ENCODE measurements at places on chromosomes 2 and 18. TPM values are rescaled to one million over a fixed set of nuclear protein-coding genes. Genes with fewer than 3 reads are reported as not detected.

Gene SLC66A3
- 21.2 TPM for total RNA-seq

- peaks cover 7% of the 10 kb centered on the region for H3K27me3 ChIP-seq
- no peak overlapping the region for H3K27ac ChIP-seq
- H3K4me1 ChIP-seq: no peaks in the 10 kb centered on the region
- no peaks in the 10 kb centered on the region for H3K36me3 ChIP-seq
- no peak overlapping the region for H3K4me3 ChIP-seq
- DNase-seq: no peak
These were observed 256.6 kb downstream of the PIEZO2 start for GRCh38 chr18:10892786-10893185.

Gene BOK
- total RNA-seq: not detected

Gene SCN9A
- total RNA-seq: 0.30 TPM

DNA sequence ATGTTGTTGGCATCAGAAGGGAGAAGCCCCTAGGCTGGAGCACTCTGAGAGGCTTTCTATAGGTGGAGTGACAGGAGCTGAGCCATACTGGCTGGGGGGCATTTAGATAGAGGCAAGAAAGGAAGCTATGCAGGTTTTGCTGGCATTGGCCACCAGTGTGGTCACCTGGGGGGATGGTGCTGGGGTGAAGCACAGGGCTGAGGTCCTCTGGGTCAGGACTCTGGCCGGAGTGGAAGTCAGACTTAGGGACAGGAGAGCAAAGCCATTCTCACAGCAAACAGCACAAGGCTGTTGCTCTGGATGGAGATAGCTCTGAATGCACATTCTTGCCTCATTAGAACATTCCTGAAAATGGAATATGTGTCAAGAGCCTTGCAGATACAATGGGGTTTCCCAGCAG lies 47.4 kb downstream of the NTSR2 start:
- DNase-seq: no peak
- H3K27ac ChIP-seq: no peak overlapping the region
- H3K27me3 ChIP-seq: peaks cover 5% of the 10 kb centered on the region
- no peak overlapping the region for H3K4me3 ChIP-seq
- H3K4me1 ChIP-seq: no peaks in the 10 kb centered on the region

Gene MYL12B
- total RNA-seq: 206 TPM

Gene TRPM8
- total RNA-seq: not detected

GRCh38 chr18:76497021-76497420 lies 2.0 kb upstream of the ZNF516 start:
- no peak overlapping the region for H3K27ac ChIP-seq
- no peak overlapping the region for H3K4me3 ChIP-seq
- no peak for DNase-seq
- H3K36me3 ChIP-seq: no peaks in the 10 kb centered on the region
- no peaks in the 10 kb centered on the region for H3K27me3 ChIP-seq

GRCh38 chr2:34724107-34724506 lies 1125.0 kb upstream of the FAM98A start:
- no peaks in the 10 kb centered on the region for H3K4me1 ChIP-seq
- no peak overlapping the region for H3K27ac ChIP-seq
- DNase-seq: no peak

Gene SATB2
- total RNA-seq: 0.22 TPM

Gene MTX2
- total RNA-seq: 6.6 TPM

DNA sequence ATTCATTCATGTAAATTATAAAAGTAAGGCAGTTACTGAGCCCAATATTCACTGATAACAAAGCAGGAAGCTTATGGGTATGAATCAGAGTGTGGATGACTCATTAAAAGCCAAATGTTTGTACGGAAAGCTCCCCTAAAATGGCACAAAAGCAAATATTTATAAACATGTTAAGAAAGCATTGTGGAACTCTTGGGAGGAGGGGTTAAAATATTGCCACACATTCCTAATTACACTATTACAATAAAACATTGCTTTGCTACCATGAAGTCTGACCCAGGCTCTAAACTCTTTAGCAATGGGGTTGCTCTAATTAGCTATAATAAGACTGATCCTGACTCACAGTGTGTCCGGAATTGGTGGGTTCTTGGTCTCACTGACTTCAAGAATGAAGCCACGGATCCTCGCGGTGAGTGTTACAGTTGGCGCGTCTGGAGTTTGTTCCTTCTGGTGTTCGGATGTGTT lies 110.9 kb downstream of the NAB1 start:
- H3K4me3 ChIP-seq: no peak overlapping the region
- no peaks in the 10 kb centered on the region for H3K36me3 ChIP-seq
- H3K27ac ChIP-seq: no peak overlapping the region

Gene DSEL
- 0.82 TPM for total RNA-seq

Gene TIA1
- total RNA-seq: 94.4 TPM

DNA sequence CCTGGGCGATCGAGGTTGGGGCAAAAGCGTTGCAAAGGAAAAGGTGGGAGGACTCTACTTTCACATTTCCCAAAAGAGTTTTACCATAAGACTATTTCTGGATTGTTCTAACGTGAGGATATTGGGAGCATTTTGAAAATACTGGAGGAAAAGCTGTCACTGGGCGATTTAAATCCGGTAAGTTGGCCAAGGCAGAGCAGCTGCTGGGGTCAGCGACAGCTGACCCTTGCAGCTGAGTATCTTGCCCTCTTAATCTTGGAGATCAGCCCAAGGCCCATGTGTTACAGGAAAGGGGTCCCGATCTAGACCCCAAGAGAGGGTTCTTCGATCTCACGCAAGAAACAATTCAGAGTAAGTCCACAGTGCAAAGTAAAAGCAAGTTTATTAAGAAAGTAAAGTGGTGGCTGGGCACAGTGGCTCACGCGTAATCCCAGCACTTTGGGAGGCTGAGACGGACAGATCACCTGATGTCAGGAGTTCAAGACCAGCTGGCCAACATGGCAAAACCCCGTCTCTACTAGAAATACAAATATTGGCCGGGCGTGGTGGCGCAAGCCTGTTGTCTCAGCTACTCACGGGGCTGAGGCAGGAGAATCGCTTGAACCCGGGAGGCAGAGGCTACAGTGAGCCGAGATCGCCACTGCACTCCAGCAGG lies 964 bp upstream of the ST3GAL5 start:
- H3K4me3 ChIP-seq: peak overlapping the region; percentile 92
- peak overlapping the region; percentile 80 for H3K27ac ChIP-seq
- H3K4me1 ChIP-seq: peaks cover 29% of the 10 kb centered on the region

DNA sequence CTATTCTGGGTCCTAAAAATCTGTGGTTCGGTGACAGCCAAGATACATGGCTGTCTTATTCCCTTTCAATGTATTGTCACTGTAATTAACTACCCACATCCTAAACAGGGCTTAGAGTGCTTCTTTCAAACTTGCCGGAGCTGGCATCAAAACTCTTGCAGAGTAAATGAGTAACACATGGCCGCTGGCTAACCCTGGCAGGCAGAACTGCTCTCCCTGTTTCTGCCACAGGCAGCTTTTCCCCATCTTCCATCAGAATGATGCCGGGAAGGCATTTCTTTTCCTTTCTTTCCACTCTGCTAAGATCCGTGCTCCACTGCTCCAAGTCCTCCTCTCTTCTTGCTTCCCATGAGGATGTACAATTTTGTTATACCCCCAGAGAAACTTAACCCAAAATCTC lies 54.8 kb upstream of the PTPRM start:
- H3K4me1 ChIP-seq: no peaks in the 10 kb centered on the region
- no peaks in the 10 kb centered on the region for H3K27me3 ChIP-seq
- H3K27ac ChIP-seq: no peak overlapping the region
- no peaks in the 10 kb centered on the region for H3K36me3 ChIP-seq
- no peak overlapping the region for H3K4me3 ChIP-seq
- no peak for DNase-seq

Gene UGT1A10
- not detected for total RNA-seq

- H3K27ac ChIP-seq: no peak overlapping the region
- H3K4me1 ChIP-seq: no peaks in the 10 kb centered on the region
- H3K36me3 ChIP-seq: no peaks in the 10 kb centered on the region
- no peak for DNase-seq
- no peaks in the 10 kb centered on the region for H3K27me3 ChIP-seq
These were observed 31.1 kb downstream of the SERTAD2 start for GRCh38 chr2:64622443-64623241.

Gene AMER3
- total RNA-seq: not detected

- H3K27ac ChIP-seq: peak overlapping the region; percentile 76
- peaks cover 53% of the 10 kb centered on the region for H3K4me1 ChIP-seq
- H3K27me3 ChIP-seq: no peaks in the 10 kb centered on the region
- H3K4me3 ChIP-seq: no peak overlapping the region
These were observed 2.0 kb downstream of the TMEM169 start for GRCh38 chr2:216083464-216084281.

DNA sequence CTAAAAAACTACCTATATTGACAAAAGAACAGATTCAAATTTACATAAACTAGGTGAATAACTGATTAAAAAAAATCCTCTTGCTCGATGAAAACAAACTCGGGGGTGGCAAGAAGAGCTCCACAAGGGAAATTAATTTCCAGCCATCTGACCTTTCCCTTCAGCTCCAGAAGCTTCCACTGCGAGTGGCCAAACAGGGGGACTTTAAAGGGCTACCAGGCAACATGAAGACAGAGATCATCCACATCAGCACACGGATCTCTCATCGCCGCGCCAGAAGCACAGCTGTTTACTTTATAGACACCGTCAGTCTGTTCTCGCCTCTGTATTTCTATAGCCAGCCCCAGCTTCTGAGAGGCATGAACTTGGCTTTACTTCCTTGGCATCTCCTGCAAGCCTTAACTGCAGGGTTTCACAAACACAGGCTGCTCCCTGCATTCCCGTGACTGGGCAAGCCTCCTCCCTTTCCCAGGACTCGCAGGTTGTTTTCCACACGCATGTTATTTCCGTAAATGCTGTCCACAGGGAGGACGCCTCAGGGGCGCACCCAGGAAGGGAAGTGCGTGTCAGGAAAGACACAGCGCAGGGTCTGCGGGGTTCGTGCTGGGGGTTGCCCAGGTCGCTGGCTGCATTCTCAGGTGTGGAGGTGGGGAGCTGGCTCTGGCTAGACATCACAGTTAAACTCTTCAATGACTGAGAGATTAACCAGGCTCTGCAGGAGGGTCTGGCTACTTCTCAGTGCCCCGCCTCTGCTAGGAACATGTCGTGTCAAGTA lies 85.0 kb downstream of the USP40 start:
- no peak overlapping the region for H3K27ac ChIP-seq
- no peaks in the 10 kb centered on the region for H3K27me3 ChIP-seq

Gene ACYP2
- total RNA-seq: 16.8 TPM

GRCh38 chr2:23571527-23572282 lies 186.7 kb downstream of the KLHL29 start:
- H3K4me3 ChIP-seq: no peak overlapping the region
- no peaks in the 10 kb centered on the region for H3K4me1 ChIP-seq
- H3K36me3 ChIP-seq: no peaks in the 10 kb centered on the region
- no peaks in the 10 kb centered on the region for H3K27me3 ChIP-seq

Gene PIAS2
- 30.3 TPM for total RNA-seq

- peaks cover 25% of the 10 kb centered on the region for H3K36me3 ChIP-seq
- H3K4me1 ChIP-seq: no peaks in the 10 kb centered on the region
- no peaks in the 10 kb centered on the region for H3K27me3 ChIP-seq
- H3K27ac ChIP-seq: no peak overlapping the region
- no peak overlapping the region for H3K4me3 ChIP-seq
These were observed 106.8 kb downstream of the RTP5 start for GRCh38 chr2:241976296-241976695.

DNA sequence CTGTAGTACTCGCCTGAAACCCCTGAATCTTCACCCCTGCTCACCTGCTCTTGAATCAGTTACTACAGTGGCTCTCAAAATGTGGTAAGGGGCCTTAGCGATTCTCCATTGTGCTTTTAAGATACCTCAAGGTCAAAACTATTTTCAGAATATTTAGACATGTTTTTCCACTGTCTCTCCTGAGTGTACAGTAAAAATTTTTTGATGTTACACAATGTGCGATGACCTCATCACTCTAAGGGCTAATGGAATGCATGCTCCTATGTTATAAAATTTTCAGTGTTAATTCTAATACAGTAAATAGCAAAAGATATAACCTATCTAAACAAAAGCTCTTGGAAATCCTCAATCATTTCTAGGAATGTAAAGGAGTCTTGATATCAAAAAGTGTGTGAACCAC lies 336.9 kb upstream of the PKDCC start:
- no peaks in the 10 kb centered on the region for H3K4me1 ChIP-seq
- H3K36me3 ChIP-seq: no peaks in the 10 kb centered on the region
- no peak overlapping the region for H3K4me3 ChIP-seq

DNA sequence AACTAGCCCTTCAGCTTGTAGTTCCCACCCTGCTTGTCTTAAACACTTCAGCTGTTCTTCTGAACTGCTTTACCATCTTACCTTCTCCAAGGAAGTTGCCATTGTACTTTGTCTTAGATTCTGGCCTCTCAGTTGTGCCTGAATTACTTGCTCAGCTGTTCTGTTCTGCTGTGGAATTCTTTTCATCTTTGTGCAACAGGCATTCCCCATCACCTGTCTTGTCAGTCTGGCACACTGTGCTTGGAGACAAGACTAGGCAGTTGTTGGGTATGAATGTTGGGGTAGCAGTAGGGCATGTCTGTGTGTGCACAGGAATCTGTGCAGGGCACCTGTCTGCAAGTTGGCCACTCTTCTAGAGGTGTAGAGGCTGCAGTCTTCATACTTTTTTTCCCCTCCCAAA lies 38.7 kb downstream of the PHLPP1 start:
- DNase-seq: no peak
- H3K4me3 ChIP-seq: no peak overlapping the region

GRCh38 chr18:59232309-59233016 lies 12.5 kb downstream of the GRP start:
- H3K27me3 ChIP-seq: no peaks in the 10 kb centered on the region
- no peaks in the 10 kb centered on the region for H3K4me1 ChIP-seq
- H3K36me3 ChIP-seq: no peaks in the 10 kb centered on the region
- no peak for DNase-seq
- no peak overlapping the region for H3K4me3 ChIP-seq

Gene GALNT14
- total RNA-seq: not detected

- H3K4me3 ChIP-seq: no peak within 1 kb of the TSS
These were observed at the start of gene AKAIN1 for GRCh38 chr18:5197032-5197434. AKAIN1 (minus strand) TSS chr18:5197257; CDS start chr18:5197053, 204 bp downstream.
